Hepatocyte (in vitro differentiated cells): ENCODE measurements at places on chromosomes 6 and 20. TPM values are rescaled to one million over a fixed set of nuclear protein-coding genes. Genes with fewer than 3 reads are reported as not detected.

The CMTR1 gene
- total RNA-seq = 22.6 and 34.4 TPM in 2 replicates

The ERVFRD-1 gene
- total RNA-seq = 1.7 and 2.2 TPM in 2 replicates

DNA sequence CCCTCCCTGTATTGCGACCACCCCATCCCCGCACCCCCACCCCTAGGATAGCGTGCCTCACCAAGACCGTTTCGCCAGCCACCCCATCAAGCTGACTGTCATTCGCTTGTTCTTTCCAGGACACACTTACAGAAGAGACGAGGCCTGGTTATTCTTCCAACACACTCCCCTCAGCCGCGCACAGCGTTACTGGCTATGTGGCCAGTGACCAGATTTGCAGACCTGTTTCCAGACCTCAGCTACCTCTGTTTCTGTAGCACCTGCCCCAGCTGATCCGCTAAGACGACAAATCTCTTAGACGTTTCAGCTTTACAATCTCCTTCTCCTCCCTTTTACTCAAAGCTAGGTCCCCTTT lies 26.1 kb downstream of the HLA-F start:
- H3K36me3 ChIP-seq = no peaks in the 10 kb centered on the region
- peak overlapping the region; percentile 11 for H3K4me3 ChIP-seq
- H3K27ac ChIP-seq = no peak overlapping the region
- peaks cover 11% of the 10 kb centered on the region for H3K4me1 ChIP-seq
- DNase-seq = no peak

The BTNL2 gene
- total RNA-seq = not detected in 2 replicates

GRCh38 chr20:34177052-34177451 lies 64.2 kb upstream of the ASIP start:
- no peaks in the 10 kb centered on the region for H3K36me3 ChIP-seq
- no peaks in the 10 kb centered on the region for H3K27me3 ChIP-seq
- H3K4me3 ChIP-seq = no peak overlapping the region
- no peak overlapping the region for H3K27ac ChIP-seq
- no peaks in the 10 kb centered on the region for H3K4me1 ChIP-seq

DNA sequence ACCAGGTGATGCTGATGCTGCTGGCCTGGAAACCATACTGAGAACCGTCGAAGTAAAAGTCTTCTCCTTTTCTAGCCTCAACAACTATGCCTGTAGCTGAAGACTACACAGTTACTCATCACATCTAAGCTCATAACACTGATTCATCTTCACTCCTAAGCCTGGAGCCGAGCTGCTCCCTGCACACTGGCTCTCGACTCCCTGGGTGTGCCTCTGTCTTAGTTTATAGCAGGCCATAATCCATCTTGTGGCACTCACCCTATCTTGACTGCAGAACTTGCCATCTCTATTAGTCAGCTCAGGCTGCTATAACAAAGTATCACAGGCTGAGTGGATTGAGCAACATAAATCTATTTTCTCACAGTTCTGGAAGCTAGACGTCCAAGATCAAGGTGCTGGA lies 191.0 kb downstream of the UNC5CL start:
- peak; percentile 67 for DNase-seq
- H3K27me3 ChIP-seq = no peaks in the 10 kb centered on the region
- no peak overlapping the region for H3K4me3 ChIP-seq
- no peaks in the 10 kb centered on the region for H3K4me1 ChIP-seq

The COL21A1 gene
- 44.7 and 59.2 TPM in 2 replicates for total RNA-seq

- H3K36me3 ChIP-seq = no peaks in the 10 kb centered on the region
- H3K27me3 ChIP-seq = no peaks in the 10 kb centered on the region
- H3K4me1 ChIP-seq = peaks cover 4% of the 10 kb centered on the region
- H3K4me3 ChIP-seq = no peak overlapping the region
- no peak overlapping the region for H3K27ac ChIP-seq
- DNase-seq = no peak
Measured at GRCh38 chr6:125868678-125869395, 78.1 kb downstream of the NCOA7 start.

The GLP1R gene
- 0.30 and 0.52 TPM in 2 replicates for total RNA-seq

GRCh38 chr20:2469991-2470422 lies 582 bp downstream of the SNRPB start:
- H3K36me3 ChIP-seq = no peaks in the 10 kb centered on the region
- DNase-seq = peak; percentile 54
- no peaks in the 10 kb centered on the region for H3K27me3 ChIP-seq
- peaks cover 5% of the 10 kb centered on the region for H3K4me1 ChIP-seq
- H3K4me3 ChIP-seq = peak overlapping the region; percentile 62

The FAXC gene
- 5.3 and 8.9 TPM in 2 replicates for total RNA-seq

GRCh38 chr20:52064931-52065330 lies 126.6 kb downstream of the ZFP64 start:
- DNase-seq = no peak
- H3K27me3 ChIP-seq = no peaks in the 10 kb centered on the region

The FABP7 gene
- total RNA-seq = 0.24 and 0.60 TPM in 2 replicates

- DNase-seq = peak; percentile 23
- H3K4me1 ChIP-seq = no peaks in the 10 kb centered on the region
Measured at GRCh38 chr6:40852779-40853373, 186.1 kb downstream of the UNC5CL start.

The KIF6 gene
- total RNA-seq = 0.28 and 0.87 TPM in 2 replicates

GRCh38 chr6:39686976-39687375 lies 38.2 kb downstream of the KIF6 start:
- no peaks in the 10 kb centered on the region for H3K27me3 ChIP-seq
- no peak overlapping the region for H3K4me3 ChIP-seq
- no peak overlapping the region for H3K27ac ChIP-seq

DNA sequence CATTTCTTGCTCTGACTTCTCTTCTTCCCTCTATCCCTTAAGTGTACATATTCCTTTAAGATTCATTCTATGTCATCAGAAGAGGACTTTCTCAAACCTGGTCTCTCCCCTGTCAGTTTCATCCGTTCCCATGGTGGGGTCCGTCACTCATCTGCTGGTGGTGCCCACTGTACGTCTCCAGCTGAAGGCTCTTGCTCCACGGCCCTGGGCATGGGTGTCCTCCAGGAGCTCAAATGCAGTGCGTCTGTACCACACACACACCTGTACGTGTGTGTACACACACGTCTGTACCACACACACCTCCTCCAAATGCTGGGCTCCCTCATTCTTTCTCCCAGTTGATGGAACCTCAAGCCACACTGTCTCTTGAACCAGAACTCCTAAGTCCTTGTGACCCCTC lies 85.6 kb downstream of the CAP2 start:
- H3K4me3 ChIP-seq = no peak overlapping the region
- H3K27ac ChIP-seq = no peak overlapping the region
- no peaks in the 10 kb centered on the region for H3K27me3 ChIP-seq
- no peaks in the 10 kb centered on the region for H3K4me1 ChIP-seq
- DNase-seq = no peak
- no peaks in the 10 kb centered on the region for H3K36me3 ChIP-seq

GRCh38 chr6:113329942-113330635 lies 527.1 kb upstream of the MARCKS start:
- DNase-seq = no peak
- no peaks in the 10 kb centered on the region for H3K27me3 ChIP-seq
- no peaks in the 10 kb centered on the region for H3K36me3 ChIP-seq
- no peak overlapping the region for H3K27ac ChIP-seq
- H3K4me3 ChIP-seq = no peak overlapping the region
- H3K4me1 ChIP-seq = no peaks in the 10 kb centered on the region

DNA sequence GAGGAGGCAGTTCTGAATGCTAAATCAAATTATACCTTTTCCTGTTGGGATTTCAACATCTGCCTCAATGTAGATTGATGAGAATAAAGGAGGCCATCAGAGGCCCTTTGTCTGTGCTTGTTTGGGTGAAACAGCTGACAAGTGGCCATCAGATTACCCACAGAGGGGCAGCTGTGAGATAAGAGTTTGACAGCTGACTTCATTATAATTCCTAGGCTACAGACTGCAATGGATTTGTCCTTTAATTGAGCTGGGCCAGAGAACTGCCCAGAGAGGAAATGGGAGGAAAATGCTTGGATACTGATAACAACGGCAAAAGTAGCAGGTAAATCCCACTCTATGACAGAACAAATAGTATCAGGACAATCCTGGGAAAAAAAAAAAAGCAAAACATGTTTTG lies 649.4 kb downstream of the HDGFL1 start:
- no peak for DNase-seq
- no peaks in the 10 kb centered on the region for H3K4me1 ChIP-seq
- no peak overlapping the region for H3K4me3 ChIP-seq
- no peaks in the 10 kb centered on the region for H3K27me3 ChIP-seq

GRCh38 chr20:15439551-15439950 lies 1102.1 kb upstream of the FLRT3 start:
- H3K4me1 ChIP-seq = peaks cover 9% of the 10 kb centered on the region
- H3K36me3 ChIP-seq = no peaks in the 10 kb centered on the region
- no peak overlapping the region for H3K27ac ChIP-seq
- DNase-seq = no peak
- H3K4me3 ChIP-seq = no peak overlapping the region
- H3K27me3 ChIP-seq = no peaks in the 10 kb centered on the region

DNA sequence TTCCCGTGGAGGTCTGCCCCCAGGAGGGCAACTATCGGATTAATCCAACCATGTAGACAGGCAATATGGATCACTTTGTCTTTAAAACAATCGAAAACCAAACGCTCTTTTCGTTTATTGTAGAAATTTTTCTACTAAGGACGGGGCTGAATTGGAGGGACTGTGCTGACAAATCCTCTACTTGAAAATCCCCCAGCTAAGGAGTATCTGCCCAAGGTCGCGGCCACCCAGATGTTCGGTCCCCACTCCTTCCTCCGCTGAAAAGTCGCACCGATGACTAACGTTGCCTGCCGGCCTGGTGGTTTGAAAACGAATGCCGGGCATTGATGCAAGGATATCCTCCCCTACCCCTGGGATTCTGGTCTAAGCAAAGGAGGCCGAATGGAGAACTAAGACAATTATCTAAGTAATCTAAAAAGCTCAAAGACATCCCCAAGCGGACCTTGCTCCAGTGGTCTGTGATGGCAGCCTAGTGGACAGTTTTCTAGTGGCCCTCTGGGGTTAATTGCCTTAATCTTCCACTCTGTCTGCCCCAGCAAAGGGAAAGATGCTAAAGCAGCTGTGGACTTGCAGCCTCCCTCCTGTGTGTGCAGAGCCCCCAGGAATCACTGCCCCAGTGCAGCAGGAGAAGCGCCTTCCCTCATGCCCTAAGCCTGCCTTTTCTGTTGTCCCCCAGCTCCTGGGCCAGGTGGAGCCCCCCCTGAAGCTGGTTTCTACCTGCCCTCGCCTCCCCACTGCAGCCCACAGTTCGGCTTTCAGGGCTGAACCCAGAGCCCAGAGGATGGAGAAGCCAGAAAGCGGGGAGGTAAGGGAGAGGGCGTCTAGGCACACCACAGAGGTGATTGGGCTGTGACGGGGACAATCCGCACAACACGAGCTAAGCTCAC lies 3.6 kb upstream of the FOXC1 start:
- H3K4me1 ChIP-seq = peaks cover 22% of the 10 kb centered on the region
- H3K27ac ChIP-seq = no peak overlapping the region
- DNase-seq = no peak
- no peaks in the 10 kb centered on the region for H3K36me3 ChIP-seq
- H3K4me3 ChIP-seq = no peak overlapping the region

The FUCA2 gene
- 117 TPM in 2 replicates for total RNA-seq

DNA sequence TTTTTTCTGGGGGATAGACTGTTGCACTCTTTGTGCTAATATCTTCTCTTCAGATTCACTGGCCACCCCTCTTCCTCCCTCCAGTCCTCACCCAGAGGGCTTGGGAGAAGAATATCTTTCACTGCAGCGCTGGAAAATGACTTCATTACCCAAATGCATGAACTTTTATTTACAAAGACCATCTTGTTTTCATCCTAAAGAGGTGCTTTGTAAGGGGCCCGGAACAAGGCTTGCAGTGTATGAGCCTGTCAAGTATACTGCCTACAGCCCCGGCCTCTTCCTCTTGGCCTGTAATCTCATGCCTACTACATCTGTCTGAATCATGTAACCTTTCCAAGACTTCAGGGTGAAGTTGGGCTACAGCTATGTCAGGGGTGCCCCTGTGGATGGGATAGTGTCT lies 554 bp upstream of the LAMA4 start:
- H3K4me3 ChIP-seq = no peak overlapping the region
- no peak for DNase-seq
- H3K36me3 ChIP-seq = no peaks in the 10 kb centered on the region
- peak overlapping the region; percentile 83 for H3K27ac ChIP-seq

The MYBL2 gene
- 2.4 and 3.5 TPM in 2 replicates for total RNA-seq

GRCh38 chr6:2403546-2403945 lies 158.1 kb upstream of the GMDS start:
- H3K4me1 ChIP-seq = no peaks in the 10 kb centered on the region
- H3K27ac ChIP-seq = no peak overlapping the region
- no peaks in the 10 kb centered on the region for H3K27me3 ChIP-seq

The DSP gene
- 123 and 156 TPM in 2 replicates for total RNA-seq

DNA sequence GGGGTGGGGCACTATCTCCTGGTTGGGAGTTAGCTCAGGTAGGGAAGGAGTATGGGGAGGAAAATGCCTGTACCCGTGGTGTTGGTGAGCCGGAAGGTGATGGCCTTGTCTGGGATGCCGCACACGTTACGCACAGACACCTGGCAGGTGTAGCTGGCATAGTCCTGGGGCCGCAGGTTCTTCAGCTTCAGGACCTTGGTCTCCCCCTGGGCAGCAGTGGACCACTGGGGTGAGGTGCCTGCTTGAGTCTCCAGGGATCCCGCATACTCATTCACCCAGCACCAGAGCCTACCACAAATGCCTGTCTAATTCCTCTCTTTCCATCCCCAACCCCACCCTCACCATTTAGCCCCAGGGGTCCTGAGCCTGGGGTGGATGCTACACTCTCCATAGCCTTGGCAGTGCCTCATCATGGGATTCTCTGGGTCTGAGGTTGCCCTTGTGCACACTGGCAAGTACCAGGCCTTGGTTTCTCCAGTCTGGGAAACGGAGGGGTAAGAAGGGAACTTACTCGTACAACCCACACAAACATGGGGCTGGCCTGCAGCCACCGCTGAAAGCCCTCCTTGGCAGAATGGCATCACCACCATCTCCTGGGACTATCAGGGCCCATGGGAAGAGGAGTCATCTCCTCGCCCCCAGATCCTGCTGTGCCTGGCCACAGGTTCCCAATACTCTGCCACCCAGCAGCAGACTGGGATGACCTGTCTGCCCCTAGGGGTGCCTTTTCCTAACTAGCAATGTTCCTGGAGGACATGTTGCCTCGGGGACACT lies 42.8 kb downstream of the MDGA1 start:
- no peak overlapping the region for H3K27ac ChIP-seq
- H3K36me3 ChIP-seq = no peaks in the 10 kb centered on the region

GRCh38 chr6:3784885-3785744 lies 33.6 kb upstream of the PXDC1 start:
- no peaks in the 10 kb centered on the region for H3K36me3 ChIP-seq
- no peaks in the 10 kb centered on the region for H3K27me3 ChIP-seq
- H3K4me1 ChIP-seq = peaks cover 7% of the 10 kb centered on the region
- no peak for DNase-seq
- no peak overlapping the region for H3K4me3 ChIP-seq
